ENCODE measurements at places on chromosomes 13 and 19. TPM values are rescaled to one million over a fixed set of nuclear protein-coding genes. Genes with fewer than 3 reads are reported as not detected.

N4BP2L1 gene
- total RNA-seq: 2.9 TPM

PEAK3 gene
- total RNA-seq: not detected

GRCh38 chr13:76223999-76224398, 587.9 kb downstream of the LMO7 start:
- H3K4me1 ChIP-seq: no peaks in the 10 kb centered on the region
- DNase-seq: no peak
- no peak overlapping the region for H3K27ac ChIP-seq
- H3K36me3 ChIP-seq: no peaks in the 10 kb centered on the region
- H3K27me3 ChIP-seq: no peaks in the 10 kb centered on the region
- H3K4me3 ChIP-seq: no peak overlapping the region

GRCh38 chr13:43877326-43877725, 2.2 kb downstream of the CCDC122 start:
- no peak overlapping the region for H3K27ac ChIP-seq
- DNase-seq: no peak
- H3K4me3 ChIP-seq: peak overlapping the region; percentile 45
- no peaks in the 10 kb centered on the region for H3K36me3 ChIP-seq

- H3K27ac ChIP-seq: no peak overlapping the region
- 0 out of 2 replicates have a peak, but pooled peaks cover 4% of the 10 kb centered on the region for H3K4me1 ChIP-seq
- no peaks in the 10 kb centered on the region for H3K27me3 ChIP-seq
- no peaks in the 10 kb centered on the region for H3K36me3 ChIP-seq
- no peak overlapping the region for H3K4me3 ChIP-seq
Measured at GRCh38 chr19:29017788-29018187, 195.2 kb downstream of the UQCRFS1 start.

DNA sequence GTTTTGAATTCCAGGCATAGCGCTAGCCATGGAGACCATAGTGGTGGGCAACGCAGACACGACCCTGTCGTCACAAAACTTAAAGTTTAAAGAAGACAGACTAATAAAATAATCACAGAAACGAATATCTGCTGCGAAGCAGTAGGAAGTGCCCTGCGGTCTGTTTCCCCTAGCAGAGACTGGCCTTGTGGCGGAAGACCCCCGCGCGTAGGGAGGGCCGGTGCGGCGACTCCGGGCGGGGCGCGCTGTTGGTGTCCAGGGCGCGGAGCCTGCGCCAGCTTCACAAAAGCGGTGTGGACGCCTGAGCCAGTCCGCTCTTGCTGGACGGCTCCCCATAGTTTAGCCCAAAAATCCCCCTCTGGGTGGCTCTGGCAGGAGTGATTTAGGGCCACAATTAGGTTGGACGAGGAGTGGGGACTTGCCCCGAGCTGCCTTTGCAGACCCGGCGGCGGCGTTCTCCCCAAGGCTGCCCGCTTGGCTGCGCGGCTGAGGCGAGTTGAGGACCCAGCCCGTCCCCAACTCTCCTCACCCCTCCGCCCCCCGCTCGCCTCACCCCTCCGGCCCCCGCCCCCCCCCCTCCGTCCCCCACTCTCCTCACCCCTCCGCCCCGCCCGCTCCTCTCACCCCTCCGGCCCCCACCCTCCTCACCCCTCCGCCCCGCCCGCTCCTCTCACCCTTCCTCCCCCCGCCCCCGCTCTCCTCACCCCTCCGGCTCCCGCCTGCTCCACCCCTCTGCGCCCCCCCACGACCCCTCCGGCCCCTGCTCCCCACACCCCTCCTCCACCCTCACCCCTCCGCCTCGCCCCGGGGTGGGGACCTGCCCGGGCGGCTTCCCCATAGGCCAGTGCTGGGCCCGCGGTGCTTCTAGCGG, 14.2 kb upstream of the LATS2 start:
- peak overlapping the region; percentile 69 for H3K4me3 ChIP-seq
- H3K27ac ChIP-seq: no peak overlapping the region
- no peaks in the 10 kb centered on the region for H3K27me3 ChIP-seq
- peaks cover 4% of the 10 kb centered on the region for H3K4me1 ChIP-seq
- no peaks in the 10 kb centered on the region for H3K36me3 ChIP-seq

DNA sequence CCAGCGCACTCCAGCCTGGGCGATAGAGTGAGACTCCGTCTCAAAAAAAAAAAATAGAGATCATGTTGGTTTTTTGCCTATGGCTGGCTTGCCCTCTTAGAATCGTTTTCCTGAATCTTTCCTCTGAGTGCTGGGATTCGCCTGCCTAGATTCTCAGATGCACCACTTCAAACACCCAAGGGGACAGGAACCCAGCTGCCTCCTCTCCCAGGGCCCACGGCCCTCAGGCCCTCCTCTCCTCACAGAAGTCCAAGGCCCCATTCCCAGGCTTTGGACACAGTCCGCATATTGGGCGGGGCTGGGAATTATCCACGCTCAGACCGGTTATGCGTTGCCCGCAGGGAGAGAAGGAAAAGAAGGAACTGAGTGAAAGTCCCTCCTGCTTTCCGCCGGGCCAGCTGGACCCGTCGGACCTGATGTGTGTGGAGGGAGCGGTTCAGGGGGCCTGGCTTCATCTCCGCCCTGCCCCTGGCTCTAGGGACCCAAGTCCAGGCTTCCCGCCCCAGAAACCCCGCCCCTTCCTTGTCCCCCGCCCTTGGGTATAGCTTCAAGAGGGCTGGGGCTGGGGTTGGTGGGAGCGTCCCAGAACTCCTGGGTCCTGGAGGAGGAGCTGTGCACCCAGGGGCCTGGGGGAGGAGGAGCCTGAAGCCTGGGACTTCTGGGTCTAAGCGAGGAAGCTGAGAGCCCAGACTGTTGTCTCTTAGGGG, 5.8 kb downstream of the PPFIA3 start:
- DNase-seq: peak; percentile 82
- peaks cover 4% of the 10 kb centered on the region for H3K4me1 ChIP-seq
- H3K27ac ChIP-seq: no peak overlapping the region
- peak overlapping the region; percentile 56 for H3K4me3 ChIP-seq
- H3K27me3 ChIP-seq: peaks cover 9% of the 10 kb centered on the region

Measured in H9 (cell line).